ENCODE measurements at places on chromosomes 4 and X. TPM values are rescaled to one million over a fixed set of nuclear protein-coding genes. Genes with fewer than 3 reads are reported as not detected.

The FAAH2 gene
- 5.1 TPM for total RNA-seq

The SPRY1 gene
- 93.2 TPM for total RNA-seq

The CTAG1B gene
- not detected for total RNA-seq

The NEXMIF gene
- 1.0 TPM for total RNA-seq

The ARHGAP10 gene
- total RNA-seq: 52.2 TPM

The NDNF gene
- total RNA-seq: 45.2 TPM

The PLK4 gene
- total RNA-seq: 2.3 TPM

The SOWAHD gene
- total RNA-seq: 4.7 TPM

The RPL34 gene
- total RNA-seq: 836 TPM
